ENCODE measurements at places on chromosomes 16 and 17. TPM values are rescaled to one million over a fixed set of nuclear protein-coding genes. Genes with fewer than 3 reads are reported as not detected.

The HOXB2 gene
- 1.1 TPM for total RNA-seq

The TEX19 gene
- 3.4 TPM for total RNA-seq

The FSCN2 gene
- 2.9 TPM for total RNA-seq

The GPT2 gene
- 142 TPM for total RNA-seq

The HS3ST4 gene
- total RNA-seq = 0.12 TPM

The TTYH2 gene
- total RNA-seq = 5.4 TPM

The LDHD gene
- total RNA-seq = 4.1 TPM

The EPN2 gene
- total RNA-seq = 32.8 TPM

The USH1G gene
- 0.48 TPM for total RNA-seq

The EPX gene
- not detected for total RNA-seq

GRCh38 chr16:23950291-23950894 is 114.6 kb downstream of the PRKCB start:
- H3K27me3 ChIP-seq = no peaks in the 10 kb centered on the region
- DNase-seq = no peak
- H3K36me3 ChIP-seq = no peaks in the 10 kb centered on the region
- no peak overlapping the region for H3K27ac ChIP-seq

DNA sequence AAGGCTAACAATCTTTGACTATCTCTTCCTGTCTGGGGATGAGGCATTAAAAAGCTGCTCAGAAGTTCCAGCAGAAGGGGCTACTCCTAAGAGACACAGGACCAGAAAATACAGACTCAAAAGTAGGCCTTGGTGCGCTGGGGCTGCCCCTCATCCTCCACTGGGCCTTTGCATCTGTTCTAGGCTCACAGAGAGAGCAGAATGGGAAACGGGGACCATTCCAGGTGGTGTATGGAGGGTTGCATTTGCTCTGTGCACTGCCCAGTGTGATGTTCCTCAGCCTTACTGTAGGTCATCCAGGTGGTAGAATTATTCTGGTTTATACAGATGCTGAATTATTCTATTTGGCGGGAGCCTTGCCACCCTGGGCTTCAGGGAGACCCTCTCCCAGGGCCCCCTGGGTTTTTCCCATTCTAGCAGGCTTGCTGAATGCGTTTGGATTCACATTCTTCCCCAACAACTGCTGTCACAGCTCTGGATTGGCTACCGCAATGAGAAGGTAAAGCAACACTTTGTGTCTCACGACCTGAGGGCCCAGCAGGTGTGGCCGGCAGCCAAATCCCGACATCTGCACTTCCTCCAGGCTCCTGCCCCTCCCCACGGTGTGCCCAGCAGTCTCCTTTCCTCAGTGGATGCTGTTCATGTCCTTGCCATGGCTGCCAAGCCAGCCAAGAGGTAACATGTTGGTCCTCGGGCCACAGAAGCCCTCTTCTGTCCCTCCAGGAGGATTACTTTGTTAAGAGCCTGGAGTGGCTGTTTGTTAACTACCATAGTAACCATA is 25.0 kb upstream of the ZNHIT3 start:
- H3K36me3 ChIP-seq = no peaks in the 10 kb centered on the region
- no peaks in the 10 kb centered on the region for H3K4me1 ChIP-seq
- DNase-seq = no peak
- no peaks in the 10 kb centered on the region for H3K27me3 ChIP-seq

GRCh38 chr16:20774703-20775362 is 11.0 kb downstream of the ACSM3 start:
- H3K36me3 ChIP-seq = no peaks in the 10 kb centered on the region
- DNase-seq = peak; percentile 69
- no peak overlapping the region for H3K4me3 ChIP-seq
- no peaks in the 10 kb centered on the region for H3K4me1 ChIP-seq
- H3K27me3 ChIP-seq = no peaks in the 10 kb centered on the region

GRCh38 chr16:3756113-3756512 is 38.8 kb upstream of the TRAP1 start:
- no peak overlapping the region for H3K4me3 ChIP-seq
- no peaks in the 10 kb centered on the region for H3K36me3 ChIP-seq
- no peaks in the 10 kb centered on the region for H3K4me1 ChIP-seq
- no peaks in the 10 kb centered on the region for H3K27me3 ChIP-seq

DNA sequence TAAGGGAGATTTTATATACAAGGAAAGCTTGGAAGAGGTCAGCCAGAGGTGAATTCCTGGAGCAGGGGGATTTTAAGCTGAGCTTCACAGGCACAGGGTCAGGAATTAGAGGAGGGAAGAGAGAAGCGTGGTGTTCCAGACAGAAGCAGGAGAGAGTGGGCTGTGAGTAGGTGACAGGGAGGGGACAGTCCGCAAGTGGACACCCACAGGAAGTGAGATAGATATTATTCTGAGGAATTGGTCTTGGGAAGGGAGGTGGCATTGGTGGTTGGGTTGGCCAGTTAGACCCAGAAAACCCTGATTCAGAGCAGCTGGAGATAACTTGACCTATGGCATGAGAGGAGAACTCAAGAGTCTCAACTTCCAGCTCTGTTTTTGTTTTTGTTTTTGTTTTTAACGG is 14.7 kb downstream of the PHB1 start:
- peaks cover 7% of the 10 kb centered on the region for H3K36me3 ChIP-seq
- H3K27ac ChIP-seq = no peak overlapping the region
- DNase-seq = peak; percentile 31
- H3K4me3 ChIP-seq = no peak overlapping the region

DNA sequence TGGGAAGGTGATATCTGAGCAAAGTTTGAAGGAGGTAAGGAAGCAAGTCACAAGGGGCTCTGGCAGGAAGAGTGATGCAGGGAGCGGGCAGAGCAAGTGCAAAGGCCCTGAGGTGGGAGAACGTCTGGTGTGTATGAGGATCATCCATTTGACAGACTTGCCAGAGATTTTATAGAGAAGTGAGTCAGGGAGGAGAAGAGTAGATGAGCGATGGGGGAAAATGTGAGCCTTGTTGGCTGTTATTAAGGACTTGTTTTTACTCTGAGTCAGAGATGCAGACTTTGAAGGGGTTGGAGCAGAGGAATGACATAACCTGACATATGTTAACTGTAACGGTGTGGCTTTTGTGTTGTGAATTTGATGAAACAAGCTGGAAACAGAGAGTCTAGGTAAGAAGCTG is 3.5 kb upstream of the CLEC10A start:
- peaks cover 5% of the 10 kb centered on the region for H3K4me1 ChIP-seq
- DNase-seq = no peak
- H3K36me3 ChIP-seq = no peaks in the 10 kb centered on the region
- H3K27ac ChIP-seq = no peak overlapping the region

DNA sequence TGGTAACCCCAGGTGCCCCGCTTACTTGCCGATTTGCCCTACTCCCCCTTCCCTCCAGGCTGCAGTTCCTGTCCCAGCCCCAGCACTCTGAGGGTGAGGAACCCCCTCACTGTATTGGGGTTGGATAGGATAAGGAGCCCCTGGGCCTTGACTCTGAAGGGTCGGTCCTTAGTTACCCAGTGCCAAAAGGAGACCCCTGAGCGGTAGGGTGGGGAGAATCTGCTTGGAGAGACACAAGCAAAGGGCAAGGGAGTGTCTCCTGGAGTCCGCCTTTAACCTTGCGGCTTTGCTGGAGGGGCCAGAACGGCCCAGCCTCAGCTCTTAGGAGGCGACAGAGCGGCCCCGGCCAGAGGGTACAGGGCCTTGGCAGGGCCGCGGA is 13.0 kb downstream of the CARD14 start:
- H3K4me1 ChIP-seq = no peaks in the 10 kb centered on the region
- DNase-seq = no peak
- no peak overlapping the region for H3K4me3 ChIP-seq
- no peaks in the 10 kb centered on the region for H3K36me3 ChIP-seq
- no peak overlapping the region for H3K27ac ChIP-seq

GRCh38 chr17:29292992-29293889 is 707 bp downstream of the NUFIP2 start:
- H3K4me1 ChIP-seq = peaks cover 11% of the 10 kb centered on the region
- no peaks in the 10 kb centered on the region for H3K36me3 ChIP-seq
- no peaks in the 10 kb centered on the region for H3K27me3 ChIP-seq
- peak overlapping the region; percentile 100 for H3K4me3 ChIP-seq

DNA sequence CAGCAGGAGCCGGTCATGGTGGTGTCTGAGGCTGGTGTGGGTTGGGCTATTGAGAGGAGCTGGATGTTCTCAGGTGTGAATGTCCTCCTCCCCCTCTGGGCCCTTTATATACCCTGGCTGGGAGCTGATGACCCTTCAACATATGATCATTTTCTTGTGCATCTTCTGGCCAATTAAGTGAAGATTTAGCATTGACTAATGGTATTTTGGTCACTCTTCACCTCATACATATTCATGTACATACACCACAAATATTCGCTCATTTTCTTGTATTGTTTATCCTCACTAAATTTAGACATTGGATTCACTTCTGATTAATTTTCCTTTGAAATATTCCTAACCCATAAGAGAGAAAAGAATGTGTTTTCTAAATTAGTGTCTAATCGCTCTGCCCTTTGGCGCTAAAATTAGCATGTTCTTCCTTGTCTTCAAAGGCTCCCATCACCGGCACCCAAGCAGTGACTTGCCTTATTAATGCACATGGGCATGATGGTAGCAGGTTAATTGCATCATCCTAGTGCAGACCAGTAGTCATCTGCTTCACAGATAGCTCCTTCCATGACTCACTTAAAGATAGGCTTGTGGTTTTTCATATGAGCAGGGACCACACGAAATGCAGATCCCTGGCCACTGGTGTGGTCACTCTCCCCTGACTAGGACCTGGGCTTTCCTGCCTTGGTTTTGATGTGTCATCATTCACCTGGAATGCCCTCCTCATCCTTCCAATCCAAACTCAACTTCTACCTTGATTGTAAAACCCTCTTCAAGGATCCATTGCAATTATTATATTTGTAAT is at the start of gene KRTAP2-4:
Gene KRTAP2-4, minus strand, starts transcription at position 51 of the 796 bp plus-strand sequence. Its CDS starts 34 bp downstream, at position 17.
- H3K4me3 ChIP-seq = no peak within 1 kb of the TSS
- H3K36me3 ChIP-seq = no peaks in the 10 kb centered on the region
- no peaks in the 10 kb centered on the region for H3K27me3 ChIP-seq
- peaks cover 17% of the 10 kb centered on the region for H3K4me1 ChIP-seq

DNA sequence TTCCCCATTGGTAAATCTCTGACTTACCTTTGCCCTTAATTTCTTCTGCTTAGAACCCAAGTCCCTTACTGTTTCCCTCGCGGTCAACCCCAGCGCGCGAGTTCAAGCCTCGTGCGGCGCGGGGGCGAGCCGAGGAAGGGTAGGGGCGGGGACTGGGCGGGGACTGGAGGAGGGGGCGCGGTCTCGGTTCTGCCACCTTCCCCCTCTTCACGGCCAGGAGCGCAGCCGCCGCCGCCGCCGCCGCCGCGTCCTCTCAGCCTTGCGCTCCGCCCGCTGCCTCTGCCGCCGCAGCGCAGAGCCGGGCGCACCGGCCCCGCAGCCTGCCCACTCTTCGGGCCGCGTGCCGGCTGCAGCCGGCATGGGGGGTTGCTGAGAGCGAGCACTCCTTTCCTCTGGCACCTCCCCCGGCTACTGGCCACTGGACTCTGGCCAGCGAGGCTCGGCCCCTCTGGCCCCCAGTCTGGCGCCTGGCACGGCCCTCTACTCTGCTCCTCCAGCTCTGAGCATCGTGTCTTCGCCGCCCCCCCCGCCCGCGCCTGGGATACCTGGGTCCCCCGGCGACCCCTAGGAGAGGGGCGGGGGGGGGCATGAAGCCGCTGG is at the start of gene RAPGEFL1:
Gene RAPGEFL1, plus strand, starts transcription at position 196 of the 600 bp plus-strand sequence. Its CDS starts 392 bp downstream, at position 588.
- peak within 1 kb of the TSS; percentile 68 for H3K4me3 ChIP-seq
- H3K27ac ChIP-seq = peak within 1 kb of the TSS; percentile 76
- no peaks in the 10 kb centered on the region for H3K27me3 ChIP-seq
- peaks cover 3% of the 10 kb centered on the region for H3K36me3 ChIP-seq

DNA sequence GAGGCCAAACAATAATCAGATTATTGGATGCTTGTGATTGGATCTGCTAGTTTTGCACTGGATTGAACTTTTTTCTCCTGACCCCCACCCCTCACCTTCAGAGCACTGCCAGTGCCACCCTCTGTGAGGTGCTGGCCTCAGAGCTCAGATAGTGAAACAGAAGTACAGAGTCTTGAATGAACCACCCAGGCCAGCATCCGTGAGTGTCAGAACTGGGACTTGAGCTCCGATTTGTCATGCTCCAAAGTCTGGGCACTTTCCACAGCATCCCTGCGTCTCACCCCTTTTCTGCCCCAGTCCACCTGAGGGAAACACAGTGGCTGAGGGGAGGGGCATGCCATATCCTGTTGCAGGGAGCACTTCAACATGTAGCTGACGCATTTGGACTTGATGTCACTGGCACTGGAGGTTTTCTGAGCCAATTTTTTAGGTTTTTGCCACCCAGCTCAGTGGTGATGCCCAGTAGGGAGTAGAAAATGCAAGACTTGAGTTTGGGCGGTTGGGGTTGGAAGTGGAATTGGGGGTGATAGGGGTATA is 47.3 kb downstream of the SMPD3 start:
- H3K4me1 ChIP-seq = no peaks in the 10 kb centered on the region
- no peak for DNase-seq
- H3K27ac ChIP-seq = no peak overlapping the region
- H3K36me3 ChIP-seq = no peaks in the 10 kb centered on the region
- no peaks in the 10 kb centered on the region for H3K27me3 ChIP-seq

DNA sequence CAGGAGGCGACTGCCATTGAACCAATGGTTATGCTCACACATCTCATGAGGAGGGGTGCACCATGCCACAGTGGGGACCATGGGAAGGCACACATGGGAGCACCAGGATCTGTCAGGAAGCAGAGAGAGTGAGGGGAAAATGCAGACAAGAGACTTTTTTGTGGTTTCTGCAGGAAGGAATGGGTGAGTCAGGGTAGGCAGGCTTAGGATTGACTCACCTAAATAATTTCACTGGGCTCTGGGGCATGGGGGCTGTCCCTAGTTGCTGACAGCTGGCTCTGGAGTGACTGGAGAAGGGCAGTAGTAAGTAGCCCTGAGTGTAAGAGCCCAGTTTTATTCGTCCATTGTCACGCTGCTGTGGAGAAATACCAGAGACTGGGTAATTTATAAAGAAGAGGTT is 202.4 kb downstream of the AXIN2 start:
- no peak overlapping the region for H3K27ac ChIP-seq
- H3K36me3 ChIP-seq = no peaks in the 10 kb centered on the region
- H3K27me3 ChIP-seq = no peaks in the 10 kb centered on the region
- DNase-seq = no peak
- H3K4me3 ChIP-seq = no peak overlapping the region
- H3K4me1 ChIP-seq = no peaks in the 10 kb centered on the region
